ENCODE measurements at places on chromosomes 4 and X.

GRCh38 chrX:9252182-9252581, 212.7 kb upstream of the TBL1X start:
- no peak for DNase-seq

- no peak for DNase-seq
Observed at GRCh38 chr4:157223456-157223855, 2.9 kb downstream of the GRIA2 start.

DNA sequence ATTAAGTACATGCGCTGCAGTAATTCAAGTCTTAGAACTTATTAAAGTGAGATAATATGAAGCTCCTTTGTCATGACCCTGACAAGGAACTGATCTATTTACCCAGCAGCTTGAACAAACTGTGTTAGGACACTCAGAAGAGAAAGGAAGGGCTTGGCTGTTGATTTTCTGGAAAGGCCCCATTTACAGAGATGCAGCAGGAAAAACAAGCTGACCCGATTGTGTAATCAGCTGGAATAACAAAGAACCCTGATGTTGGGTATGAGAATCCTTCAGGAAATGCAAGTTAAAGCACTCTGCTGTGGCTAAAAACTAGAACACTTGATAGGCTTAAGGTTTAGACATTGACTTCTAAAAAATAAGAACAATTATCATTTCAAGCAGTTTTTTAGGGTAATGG, 64.8 kb downstream of the TBC1D9 start:
- no peak for DNase-seq

GRCh38 chr4:536351-536972, 37.5 kb downstream of the PIGG start:
- no peak for DNase-seq

GRCh38 chrX:50697691-50698090, 116.3 kb downstream of the SHROOM4 start:
- DNase-seq: no peak

DNA sequence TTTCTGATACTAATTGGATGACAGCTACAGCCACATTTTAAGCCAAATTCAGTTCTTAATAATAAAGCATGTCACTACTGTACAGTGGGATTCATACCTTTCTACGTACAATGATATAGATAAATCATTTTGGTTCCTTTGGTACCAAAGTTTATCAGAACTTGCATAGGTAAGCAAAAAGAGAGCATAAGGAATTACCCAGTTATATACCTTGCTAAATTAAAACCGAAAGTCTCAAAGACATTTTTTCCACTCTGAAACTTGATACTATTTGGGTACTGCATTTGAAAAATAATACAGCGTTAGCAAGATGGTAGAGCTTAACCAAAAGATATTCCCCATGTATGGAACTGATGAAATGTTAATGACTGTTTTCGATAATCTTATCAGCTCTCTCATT, 400.9 kb upstream of the ADGRL3 start:
- DNase-seq: no peak

- no peak for DNase-seq
Observed at GRCh38 chrX:45794995-45795337, 594.3 kb upstream of the DIPK2B start.

GRCh38 chrX:56751071-56751470, 22.0 kb downstream of the NBDY start:
- no peak for DNase-seq
